M059J (cell line): ENCODE measurements at places on chromosomes 16 and 17. TPM values are rescaled to one million over a fixed set of nuclear protein-coding genes. Genes with fewer than 3 reads are reported as not detected.

GRCh38 chr16:49440156-49441065, 66.8 kb downstream of the C16orf78 start:
- DNase-seq, result no peak

GRCh38 chr16:8869212-8869987, 594 bp upstream of the CARHSP1 start:
- DNase-seq, result no peak

GRCh38 chr16:59759296-59759695, 1025.2 kb upstream of the GOT2 start:
- no peak for DNase-seq

WNT9B gene
- total RNA-seq, result not detected in 2 replicates

SP6 gene
- 0.79 and 1.5 TPM in 2 replicates for total RNA-seq

GRCh38 chr16:29192329-29193247, 207.7 kb downstream of the LAT start:
- DNase-seq, result no peak

- DNase-seq, result no peak
Measured at GRCh38 chr17:61209525-61209924, 190.1 kb upstream of the TBX2 start.

ASPA gene
- total RNA-seq, result not detected in 2 replicates

DNA sequence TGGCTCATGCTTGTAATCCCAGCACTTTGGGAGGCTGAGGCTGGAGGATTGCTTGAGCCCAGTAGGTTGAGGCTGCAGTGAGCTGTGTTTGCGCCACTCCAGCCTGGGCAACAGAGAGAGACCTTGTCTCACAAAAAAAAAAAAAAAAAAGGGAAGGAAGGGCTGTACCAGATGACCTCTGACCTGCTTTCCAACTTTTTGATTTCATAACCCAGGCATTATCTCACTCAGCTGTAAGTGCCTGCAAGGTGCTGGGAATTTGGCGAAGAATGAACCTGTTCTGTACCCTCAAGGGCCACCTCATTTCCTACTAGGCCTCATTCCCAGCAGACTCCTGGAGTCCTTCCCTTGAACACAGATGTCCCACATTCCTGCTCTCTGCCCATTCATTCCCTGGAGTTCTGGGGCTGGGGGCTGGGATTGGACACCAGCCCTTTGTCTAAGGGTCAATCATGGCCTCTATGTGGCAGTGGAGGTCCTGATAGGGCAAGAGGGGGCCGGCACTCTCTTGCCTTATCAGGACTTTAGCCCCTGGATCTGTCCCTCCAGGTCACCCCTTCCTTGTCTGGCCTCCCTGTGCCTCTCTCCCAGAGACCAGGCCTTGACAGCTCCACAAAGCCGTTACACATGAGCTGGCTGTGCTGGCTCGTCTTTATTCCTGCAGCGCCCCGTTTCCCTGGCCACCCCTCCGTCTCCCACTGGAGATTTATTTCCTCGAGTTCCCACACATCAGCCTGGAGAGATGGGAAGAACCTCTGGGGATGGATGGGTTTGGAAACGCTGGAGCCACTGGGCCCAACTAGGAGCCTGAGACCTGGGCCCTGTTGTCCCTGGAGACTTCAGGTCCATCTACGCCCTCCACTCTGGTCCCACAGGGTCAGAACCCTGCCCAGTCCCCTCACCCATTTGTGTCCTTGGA, 821 bp upstream of the GFAP start:
- peak; percentile 43 for DNase-seq

- DNase-seq, result no peak
Measured at GRCh38 chr17:79862771-79863440, 23.7 kb upstream of the CBX4 start.

ZDHHC1 gene
- 2.0 and 2.3 TPM in 2 replicates for total RNA-seq

- DNase-seq, result no peak
Measured at GRCh38 chr16:78729687-78730086, 630.2 kb downstream of the WWOX start.

ANKFN1 gene
- 0.52 and 1.4 TPM in 2 replicates for total RNA-seq

DNA sequence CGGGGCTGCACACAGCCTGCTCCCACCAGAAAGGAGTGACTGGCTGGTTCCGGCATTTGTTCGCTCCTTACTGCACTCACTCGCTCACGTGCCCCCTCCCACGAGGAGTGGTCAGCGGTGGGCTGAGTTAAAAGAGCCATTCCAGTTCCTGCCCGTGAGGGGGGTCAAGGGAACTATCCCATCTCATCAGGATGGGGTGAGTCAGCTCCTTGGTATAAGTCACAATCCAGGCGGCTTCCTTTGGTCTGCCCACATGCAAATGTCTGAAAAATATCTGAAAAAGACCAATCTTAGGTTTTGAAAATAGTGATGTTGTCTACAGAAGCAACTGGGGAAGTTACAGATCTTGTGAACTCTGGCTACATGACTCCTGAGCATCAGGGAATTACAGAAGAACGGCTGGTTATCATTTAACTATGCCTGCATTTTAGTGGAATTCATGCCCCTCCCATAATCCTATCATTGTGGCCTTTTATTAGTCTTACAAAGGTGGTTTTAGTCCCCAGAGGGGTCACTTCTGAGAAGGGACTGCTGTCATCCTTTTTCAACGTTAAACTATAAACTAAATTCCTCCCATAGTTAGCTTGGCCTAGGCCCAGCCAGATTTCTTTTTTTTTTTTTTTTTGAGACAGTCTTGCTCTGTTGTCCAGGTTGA, 9.8 kb upstream of the TNFSF12 start:
- DNase-seq, result peak; percentile 25

GRCh38 chr16:21650521-21650920, 1.9 kb downstream of the IGSF6 start:
- DNase-seq, result no peak

DNA sequence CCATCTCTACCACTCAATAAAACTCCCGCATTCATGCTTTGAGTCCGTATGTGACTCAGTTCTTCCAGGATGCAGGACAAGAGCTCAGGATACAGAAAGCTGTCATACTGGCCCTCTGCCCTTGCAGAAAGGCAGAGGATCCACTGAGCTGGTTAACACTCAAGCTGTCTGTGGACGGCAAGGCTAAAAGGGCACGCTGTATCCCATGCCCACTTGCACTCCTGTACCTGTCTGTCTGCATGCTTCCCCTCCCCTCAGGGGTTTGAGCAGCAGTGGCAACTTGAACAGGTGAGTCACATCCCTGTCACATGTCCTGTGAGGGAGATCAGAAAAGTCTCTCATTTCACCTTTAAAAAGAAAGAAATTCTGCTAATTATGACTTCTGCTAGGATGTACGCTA, 293.8 kb downstream of the HS3ST3B1 start:
- no peak for DNase-seq

DNA sequence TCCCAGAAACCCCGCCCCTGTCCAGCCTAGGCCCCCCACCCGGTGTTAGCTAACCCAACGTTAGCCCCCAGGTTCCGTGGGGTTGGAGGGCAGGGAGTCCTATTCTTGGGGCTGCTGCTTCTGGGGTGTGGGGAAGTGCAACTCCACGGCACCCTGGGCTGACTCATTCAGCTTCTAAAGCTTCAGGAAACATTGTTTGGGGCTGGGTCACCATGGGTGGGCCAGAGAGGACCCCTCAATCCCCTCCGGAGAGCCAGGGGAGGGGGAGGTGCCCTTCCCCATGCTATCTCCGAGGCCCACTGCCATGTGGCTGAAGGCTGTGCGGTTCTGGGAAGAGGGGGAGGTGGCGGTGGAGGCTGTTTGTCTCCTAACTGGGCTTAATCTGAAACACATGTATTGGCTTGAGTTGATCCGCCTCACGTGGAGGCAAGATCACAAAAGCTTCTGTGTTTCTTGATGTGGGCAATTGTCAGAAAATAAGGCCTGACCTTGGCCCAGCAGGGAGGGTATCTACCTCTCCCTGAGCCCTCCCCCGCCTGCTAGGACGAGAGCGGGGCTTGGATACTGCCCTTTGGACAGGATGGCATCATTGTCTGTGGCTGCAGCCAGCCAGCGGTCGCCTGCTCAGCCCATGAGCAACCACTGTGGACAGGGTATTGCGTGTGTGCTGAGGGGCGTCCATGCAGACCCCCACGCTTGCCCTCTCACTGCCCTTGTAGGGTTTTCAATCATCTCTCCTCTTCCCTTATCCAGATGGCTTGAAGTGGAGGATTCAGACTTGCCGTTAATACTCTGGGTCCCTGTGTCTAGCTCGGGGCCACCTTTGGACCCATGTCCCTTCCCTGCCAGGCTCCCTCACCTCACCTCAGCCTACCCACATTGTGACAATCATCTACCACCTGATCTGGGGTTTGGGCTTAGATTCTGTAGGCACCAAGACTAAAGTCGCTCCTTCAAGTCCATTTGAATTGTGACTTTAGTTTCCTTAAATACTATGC, 1.3 kb downstream of the SERPINF1 start:
- DNase-seq, result no peak

TSNAXIP1 gene
- total RNA-seq, result 0.12 and 0.39 TPM in 2 replicates

OR3A2 gene
- total RNA-seq, result not detected in 2 replicates

MRPL58 gene
- total RNA-seq, result 55.7 and 65.0 TPM in 2 replicates

MYH3 gene
- total RNA-seq, result under 0.01 and 0.30 TPM in 2 replicates

DNA sequence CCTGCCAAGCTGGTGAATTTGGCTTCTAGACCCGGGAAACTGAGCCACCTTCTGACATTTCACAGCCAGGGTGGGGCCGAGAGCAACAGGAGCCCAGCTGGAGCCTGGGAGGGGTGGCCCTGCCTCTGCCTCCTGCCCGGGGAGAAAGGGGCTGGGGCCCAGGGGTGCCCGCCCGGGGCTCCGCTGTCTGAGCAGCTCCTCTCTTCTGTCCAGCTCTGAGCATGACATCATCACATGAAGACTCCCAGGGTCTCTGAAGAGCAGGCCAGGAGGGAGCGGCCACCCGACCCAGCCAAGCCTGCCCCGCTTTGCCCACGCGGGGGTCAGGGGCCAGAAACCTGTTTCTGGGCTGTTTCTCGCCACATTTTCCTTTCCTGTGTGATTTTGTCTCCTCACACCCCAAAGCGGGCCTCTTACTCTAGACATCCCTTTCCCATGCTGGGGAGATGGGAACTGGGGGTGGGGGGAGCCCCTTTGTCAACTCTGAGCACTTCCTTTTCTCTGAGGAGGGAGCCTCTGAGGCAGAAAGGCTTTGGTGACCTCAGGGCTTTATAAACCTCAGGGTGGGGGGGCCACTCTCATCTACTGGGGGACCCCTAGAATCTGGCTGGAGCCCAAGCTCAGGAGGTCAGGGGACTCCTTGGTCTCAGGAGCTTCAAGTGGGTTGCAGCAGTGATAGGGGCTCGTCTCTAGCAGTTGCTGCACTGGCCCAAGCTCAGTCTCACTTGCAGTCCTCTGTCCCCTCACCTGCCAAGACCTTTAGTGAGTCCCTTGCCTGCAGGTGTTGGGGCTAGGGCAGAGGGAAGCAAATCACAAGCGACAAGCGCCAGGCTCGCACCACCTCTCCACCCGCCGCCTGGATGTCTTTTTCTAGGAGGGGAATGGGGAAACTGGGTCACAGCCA, 7.6 kb downstream of the UBALD2 start:
- no peak for DNase-seq

DNA sequence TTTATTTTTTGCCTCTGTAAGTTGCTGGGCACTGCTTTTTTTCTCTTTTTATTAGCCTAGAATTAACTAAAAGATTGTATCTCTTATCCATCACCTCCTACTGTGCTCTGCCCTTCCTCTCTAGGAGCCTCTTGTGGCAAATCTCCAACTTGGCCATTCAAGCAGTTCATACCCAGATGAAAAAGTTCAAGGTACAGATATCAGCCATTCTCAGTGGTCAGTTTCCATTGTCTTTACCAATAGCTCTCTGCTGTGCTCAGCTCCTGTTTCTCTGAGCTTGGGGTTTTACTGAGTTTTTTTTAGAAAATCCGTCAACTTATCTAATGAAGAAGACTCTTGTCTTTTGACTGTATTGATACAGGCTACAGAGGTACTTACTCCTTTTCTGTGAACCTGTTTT, 15.6 kb downstream of the MOSMO start:
- DNase-seq, result peak; percentile 51

DNA sequence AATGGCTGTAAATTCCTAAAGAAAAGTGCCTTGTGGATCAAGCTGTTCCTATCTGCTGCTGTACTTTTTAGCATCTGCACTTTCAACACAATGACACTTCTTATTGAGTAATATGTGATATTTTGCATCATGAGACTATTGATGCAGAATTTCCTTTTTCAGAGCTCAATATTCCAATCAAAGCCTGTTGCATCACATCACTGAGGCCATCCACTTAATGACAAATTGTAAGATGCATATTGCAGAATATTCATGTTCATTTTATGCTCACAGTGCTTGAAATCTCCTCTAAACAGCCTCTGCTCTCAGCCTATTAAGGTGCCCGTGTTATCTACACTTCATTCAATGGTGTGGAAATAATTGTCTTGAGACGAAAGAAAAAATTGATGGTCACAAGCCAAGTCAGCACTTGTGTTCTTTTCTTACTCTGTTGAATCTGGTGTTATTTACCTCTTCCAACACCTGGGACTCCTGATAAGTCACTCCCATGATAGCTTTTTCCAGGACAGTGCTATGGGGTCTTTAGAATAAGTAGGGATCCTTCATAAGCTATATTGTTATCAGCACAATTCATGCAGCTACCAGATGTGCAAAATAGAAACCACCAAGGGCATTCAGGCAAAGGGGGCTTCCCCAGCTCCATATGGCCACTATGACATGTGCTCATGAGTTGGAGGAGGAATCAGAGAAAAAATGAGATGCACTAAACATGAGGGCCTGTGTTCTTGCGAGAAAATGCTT, 9.3 kb upstream of the SKAP1 start:
- no peak for DNase-seq

GRCh38 chr17:77191244-77191643, 50.5 kb downstream of the SEC14L1 start:
- DNase-seq, result no peak

GRCh38 chr16:81237282-81237681, 1.2 kb upstream of the BCO1 start:
- peak; percentile 75 for DNase-seq

LDAF1 gene
- 6.0 and 10.9 TPM in 2 replicates for total RNA-seq

DNA sequence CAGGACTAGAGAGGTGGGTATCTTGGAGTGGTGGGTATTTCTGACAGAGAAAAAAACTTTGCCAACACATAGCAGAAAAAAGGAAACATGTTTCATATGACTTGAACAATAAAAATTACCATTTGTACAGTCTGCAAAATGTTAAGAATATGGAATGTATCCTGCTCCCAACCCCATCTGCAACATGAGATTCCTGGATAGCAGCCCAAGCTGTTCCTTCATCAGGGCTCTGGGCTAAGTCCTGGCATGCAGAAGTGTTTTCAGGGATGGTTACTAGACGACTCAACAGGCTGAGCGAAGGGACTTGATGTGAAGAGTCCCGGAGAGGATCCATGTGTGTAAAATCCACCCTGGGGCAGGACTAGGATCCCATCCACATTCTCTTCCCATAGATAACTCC, 121.0 kb upstream of the IRX3 start:
- peak; percentile 43 for DNase-seq

YWHAE gene
- total RNA-seq, result 550 and 591 TPM in 2 replicates

- no peak for DNase-seq
Measured at GRCh38 chr16:67086822-67087221, 22.9 kb upstream of the PHAF1 start.

- no peak for DNase-seq
Measured at GRCh38 chr17:77859035-77859810, 99.3 kb upstream of the TNRC6C start.
